ENCODE measurements at places on chromosomes 5 and 9. TPM values are rescaled to one million over a fixed set of nuclear protein-coding genes. Genes with fewer than 3 reads are reported as not detected.

DNA sequence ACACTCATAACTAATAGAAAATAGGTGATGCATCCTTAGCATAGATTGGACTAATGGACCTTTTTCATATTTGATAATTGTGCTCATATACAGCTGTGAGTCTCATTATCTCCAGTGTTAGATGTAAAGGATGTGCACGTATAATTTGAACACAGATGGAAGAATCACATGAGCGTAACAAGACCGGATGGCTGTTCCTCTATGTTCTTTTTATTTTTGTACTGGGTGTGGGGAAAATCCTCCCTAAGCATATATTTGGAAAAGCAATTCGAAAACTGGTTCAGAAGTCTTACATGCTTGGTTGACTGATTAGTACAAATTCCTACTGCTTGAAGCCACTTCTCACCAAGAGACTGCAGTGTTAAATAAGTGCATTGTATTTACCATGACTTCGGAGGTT lies 230.2 kb downstream of the AOPEP start:
- DNase-seq: no peak

Gene LRRC70
- polyA plus RNA-seq: 3.6 TPM

- no peak for DNase-seq
Observed at GRCh38 chr9:74066128-74066527, 431.0 kb upstream of the RORB start.

DNA sequence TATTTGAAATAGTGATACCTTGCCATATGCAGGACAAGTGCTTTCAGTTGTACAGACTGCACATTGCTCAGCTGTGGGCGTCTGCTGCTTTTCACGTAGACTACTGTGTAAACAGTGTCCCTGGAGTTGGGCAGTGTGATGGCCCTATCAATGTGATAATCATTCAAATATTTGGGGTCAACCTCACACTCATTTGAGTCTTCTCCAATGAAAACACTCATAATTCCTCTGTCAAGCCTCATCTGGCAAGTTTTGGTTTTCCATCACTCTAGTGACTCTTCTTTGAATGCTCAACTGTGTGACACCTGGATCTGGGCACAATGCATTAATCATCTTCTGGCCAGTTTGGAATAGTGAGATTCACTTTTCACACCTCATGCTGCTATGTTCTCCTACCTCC lies 64.4 kb downstream of the UGCG start:
- DNase-seq: no peak

- no peak for DNase-seq
Observed at GRCh38 chr5:80816590-80816989, 143.6 kb upstream of the RASGRF2 start.

DNA sequence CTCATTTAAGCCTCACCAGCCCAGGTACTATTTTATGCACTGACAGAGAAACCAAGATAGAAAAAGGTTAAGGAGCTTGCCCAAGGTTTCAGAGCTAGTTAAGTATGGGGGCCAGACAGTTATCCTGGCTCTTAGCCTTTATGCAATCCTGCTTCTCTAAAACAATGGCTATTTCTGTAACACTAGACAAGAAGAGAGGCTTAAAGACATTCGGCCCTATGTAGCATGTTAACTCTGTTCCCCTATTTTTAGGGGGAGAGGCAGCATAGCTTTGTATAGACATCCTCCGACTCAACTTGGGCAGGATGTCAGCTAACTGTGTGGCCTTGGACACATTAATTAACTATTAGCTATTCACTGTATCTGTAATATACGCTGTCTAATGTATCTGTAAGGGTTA lies 54.6 kb downstream of the LHFPL2 start:
- no peak for DNase-seq

DNA sequence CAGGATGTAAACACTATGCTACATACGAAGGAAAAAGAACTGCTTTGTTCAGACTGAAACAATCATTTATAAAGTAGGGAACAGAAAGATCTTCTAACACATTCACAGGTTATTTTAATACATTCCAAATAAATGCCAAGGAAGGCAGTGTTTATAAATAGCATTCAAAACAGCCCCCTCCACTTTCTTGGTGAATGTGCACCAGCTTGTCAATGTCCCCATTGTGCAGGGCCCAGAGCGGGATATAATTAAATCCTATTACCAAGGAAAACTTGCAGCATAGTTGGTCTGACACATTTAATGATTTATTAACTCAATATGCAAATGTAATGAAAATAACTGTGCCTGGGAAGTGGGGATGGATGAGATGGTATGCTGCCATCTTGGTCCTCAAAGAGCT lies 135.9 kb upstream of the RAD23B start:
- no peak for DNase-seq

GRCh38 chr9:86974421-86974820 lies 27.1 kb upstream of the GAS1 start:
- DNase-seq: no peak

- no peak for DNase-seq
Observed at GRCh38 chr5:61659221-61659696, 327.2 kb downstream of the ZSWIM6 start.

- DNase-seq: no peak
Observed at GRCh38 chr5:178520851-178521250, 69.3 kb downstream of the COL23A1 start.

GRCh38 chr5:92518318-92518904 lies 1062.6 kb downstream of the NR2F1-AS1 start:
- DNase-seq: no peak

DNA sequence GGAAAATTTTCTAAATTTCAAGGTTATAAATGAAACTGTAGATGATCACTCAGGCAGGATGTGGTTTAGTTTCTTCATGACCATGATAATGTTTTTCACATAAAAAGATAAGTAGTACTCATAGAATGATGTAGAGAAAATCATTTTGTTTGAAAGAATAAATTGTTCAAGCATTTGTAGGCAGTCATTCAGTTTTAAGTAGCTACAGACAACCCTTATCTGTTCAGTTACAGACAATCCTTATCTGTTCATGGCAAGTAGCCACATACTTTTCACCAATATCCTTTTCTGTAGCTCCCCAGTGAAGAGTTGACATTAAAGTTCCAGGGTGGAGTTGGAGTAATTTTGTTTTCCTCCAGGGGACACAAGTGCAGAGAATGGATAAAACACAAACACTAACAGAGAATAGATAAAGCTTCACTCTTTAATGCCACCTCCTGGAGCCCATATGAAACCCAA lies 278.1 kb upstream of the TNC start:
- no peak for DNase-seq

DNA sequence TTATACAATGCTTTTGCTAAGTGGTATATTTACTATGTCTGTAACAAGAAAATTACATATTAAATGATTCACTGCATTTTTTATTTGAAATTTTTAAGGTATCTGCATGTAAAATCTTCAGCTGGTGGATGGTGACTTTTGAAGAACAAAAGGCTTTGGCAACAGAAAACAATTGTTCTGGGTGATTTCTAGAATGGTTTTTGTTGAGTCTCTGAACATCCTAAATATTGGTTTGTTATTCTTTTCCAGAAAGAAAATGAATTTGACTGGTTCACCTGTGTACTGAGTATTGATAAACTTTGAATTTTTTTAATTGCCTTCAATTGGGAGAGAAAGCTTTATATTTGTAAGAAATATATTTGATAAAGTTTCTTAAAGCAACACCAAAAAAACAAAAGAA lies 35.2 kb downstream of the ERAP1 start:
- no peak for DNase-seq

GRCh38 chr5:6867712-6868111 lies 154.5 kb downstream of the TENT4A start:
- DNase-seq: no peak

Gene CLIC3
- polyA plus RNA-seq: 0.42 TPM

Gene PCDHA4
- polyA plus RNA-seq: 0.14 TPM

DNA sequence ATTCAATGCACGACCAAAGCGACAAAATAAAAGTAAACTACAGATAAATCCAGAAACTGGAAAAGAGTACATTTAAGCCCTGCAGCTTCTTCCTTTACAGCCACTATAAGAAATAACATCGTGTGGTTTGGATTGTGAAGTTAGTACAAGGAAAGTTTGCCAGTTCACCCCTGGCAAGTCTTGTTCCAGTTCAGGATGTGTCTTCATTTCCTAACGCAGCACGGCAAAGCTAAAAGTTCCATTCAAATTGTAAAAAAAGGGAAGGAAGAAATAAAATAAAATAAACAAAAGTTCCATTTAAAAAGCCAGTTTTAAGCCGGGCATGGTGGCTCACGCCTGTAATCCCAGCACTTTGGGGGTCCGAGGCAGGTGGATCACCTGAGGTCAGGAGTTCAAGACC lies 83.3 kb upstream of the RETREG1 start:
- no peak for DNase-seq

Gene LCNL1
- polyA plus RNA-seq: 0.61 TPM

- DNase-seq: no peak
Observed at GRCh38 chr5:78661691-78662090, 13.1 kb upstream of the LHFPL2 start.

Gene NR5A1
- polyA plus RNA-seq: not detected

DNA sequence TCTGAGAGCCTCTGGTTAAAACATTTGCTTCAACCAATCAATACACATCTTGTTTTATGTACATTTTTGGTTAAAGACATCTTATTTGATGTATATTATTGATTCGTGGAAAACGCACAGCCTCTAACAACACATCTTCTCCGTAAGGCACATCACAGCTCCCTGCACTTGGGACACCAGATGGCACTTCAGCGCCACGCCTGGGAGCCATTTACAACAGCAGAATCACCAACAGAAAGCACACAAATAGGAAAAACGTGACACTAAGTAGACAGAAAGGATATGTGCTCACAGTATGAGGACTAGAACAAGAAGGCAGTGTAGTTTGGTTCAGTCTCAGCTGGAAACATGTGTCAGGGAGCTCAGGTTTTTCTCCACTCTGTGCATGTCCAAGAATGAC lies 199.7 kb downstream of the ROR2 start:
- no peak for DNase-seq

DNA sequence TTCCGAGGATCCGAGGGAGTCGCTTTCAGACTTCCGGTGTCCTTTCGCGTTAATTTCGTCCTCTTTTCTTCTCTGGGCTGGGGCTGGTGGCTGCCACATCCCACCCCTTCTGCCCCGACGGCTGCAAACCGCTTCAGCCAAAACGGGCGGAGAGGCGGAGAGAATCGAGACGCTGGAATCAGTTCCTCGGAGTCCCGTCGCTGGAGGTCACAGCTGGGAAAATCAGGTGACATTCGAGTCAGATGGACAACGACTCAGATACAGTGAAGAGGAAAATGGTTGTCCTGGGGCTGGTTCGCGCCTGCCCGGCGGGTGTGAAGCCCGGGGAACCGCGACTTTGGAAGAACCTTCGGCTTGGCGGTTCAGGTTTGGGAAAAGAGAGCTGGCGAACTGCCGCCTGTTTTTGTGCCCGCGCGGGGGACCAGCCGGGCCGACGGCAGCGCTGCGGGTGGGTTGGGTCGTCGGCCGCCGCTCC lies 8.9 kb upstream of the NKX2-5 start:
- no peak for DNase-seq

DNA sequence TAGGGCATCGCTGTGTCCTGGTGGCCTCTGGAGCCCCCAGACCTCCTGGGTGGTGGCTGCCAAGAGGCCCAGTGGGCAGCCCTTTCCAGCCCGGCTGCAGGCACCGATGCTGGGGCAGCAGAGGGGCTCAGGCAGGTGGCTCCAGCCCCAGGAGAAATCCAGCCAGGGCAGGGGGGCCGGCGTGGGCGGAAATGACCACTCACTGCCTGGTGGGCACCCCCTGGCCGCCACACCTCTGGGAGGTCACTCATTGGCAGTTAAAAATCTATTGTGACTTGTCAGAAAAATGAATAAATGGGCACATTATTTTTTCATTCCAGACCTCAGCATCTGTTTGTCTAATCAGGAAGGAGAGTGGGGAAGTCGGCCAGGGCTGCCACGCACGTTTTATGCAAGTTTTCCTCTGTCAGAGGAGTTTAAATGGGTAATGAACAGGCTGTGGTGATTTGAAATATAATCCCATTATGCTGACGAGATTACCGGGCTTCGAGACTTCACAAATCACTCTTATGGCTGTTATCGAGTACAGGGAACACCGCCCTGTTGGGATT lies 171.9 kb downstream of the GAPVD1 start:
- no peak for DNase-seq

- no peak for DNase-seq
Observed at GRCh38 chr5:36710039-36710438, 103.6 kb downstream of the SLC1A3 start.

DNA sequence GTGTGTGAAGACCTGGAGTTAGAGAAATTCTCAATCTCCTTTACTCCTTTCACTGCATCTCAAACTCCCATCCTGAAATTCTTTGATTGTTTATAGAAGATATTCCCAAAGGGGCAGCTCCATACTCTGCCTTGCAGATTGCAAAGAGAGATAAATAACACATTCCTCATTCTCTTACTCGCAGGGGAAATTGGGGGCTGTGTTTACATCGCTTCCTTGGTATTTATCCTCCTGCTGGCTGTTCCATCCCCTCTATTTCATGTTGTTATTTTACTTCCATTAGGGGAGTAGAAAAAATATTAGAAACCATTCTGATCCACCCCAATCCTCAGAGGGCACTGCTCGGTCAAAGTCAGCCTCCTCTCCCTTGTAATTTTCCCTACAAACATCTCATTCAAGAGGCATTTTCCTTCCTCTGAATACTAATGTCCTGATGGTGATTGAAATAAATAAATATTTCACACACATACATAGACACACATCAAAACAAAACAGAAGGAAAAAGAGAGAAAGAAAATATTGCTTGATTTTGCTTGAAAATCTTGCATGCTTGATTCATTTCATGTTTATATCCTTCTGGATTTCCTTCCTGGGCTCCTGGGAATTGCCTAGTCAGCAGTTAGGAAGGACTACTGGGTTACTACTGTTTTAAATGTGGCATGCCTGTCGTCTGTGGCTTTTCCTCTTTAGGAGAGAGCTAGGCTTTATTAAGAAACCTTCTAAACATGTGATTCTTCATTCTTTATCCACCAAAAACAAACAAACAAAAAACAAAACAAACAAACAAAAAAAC lies 420.1 kb upstream of the PAPPA start:
- no peak for DNase-seq

Gene SOHLH1
- polyA plus RNA-seq: not detected

GRCh38 chr5:72539726-72540125 lies 32.5 kb upstream of the ZNF366 start:
- no peak for DNase-seq

DNA sequence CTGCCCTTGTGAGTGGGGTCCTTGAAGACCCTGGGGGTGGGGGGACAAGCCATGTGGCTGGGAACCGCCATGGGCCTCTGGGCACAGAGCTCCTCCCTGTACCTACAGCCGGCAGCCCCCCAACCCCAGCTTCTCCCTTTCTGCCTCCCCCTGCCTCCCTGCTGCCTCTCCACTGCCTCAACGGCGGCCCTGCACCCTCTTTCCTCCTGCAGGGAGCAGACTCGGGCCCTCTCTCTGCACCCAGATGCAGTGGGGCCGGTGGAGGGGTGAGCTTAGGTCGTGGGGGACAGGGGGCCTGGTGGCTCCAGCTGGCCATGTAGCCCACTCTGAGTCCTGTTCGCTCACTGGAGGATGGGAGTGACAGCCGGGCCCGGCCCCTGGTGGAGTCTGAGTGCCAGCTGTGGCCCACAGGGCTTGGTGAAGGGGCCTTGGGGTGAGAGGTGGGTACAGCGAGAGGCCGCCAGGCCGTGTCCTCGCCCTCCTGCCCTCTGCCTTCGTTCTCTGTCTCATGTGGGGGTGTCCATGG lies 139.3 kb upstream of the COL5A1 start:
- no peak for DNase-seq
